ENCODE measurements at places on chromosomes 1 and 21.

DNA sequence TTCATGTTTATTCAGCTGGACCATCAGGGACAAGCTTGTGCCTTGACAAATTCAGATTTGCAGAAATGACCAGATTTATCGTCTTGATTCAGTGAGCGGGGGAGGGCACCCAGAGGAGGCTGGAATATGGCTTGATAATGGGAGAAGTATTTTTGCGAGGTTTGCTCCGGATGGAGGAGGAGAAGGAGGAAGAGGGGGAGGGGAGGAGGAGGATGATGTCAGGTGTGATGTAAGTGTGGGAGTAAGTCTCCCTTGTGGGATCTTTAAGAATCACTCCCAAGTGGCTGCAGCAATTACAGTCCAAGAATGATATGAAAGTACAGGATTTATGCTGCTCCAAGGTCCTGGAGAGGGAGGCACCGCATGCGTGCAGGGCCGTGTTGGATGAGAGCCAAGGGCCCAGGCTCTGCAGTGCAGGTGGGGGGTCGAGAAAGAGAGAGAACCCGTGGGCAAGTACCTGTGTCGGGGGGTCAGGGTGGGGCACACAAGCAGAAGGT, 5.6 kb upstream of the ZNF496 start:
- no peak for DNase-seq

GRCh38 chr1:66119148-66119547, 326.5 kb downstream of the PDE4B start:
- no peak for DNase-seq

GRCh38 chr1:237791592-237791991, 99.1 kb downstream of the ZP4 start:
- DNase-seq = no peak

GRCh38 chr1:93537396-93537795, 89.5 kb downstream of the FNBP1L start:
- no peak for DNase-seq

GRCh38 chr1:67853704-67854103, 20.4 kb upstream of the GNG12 start:
- peak; percentile 92 for DNase-seq
